ENCODE measurements at places on chromosomes 6 and 20. TPM values are rescaled to one million over a fixed set of nuclear protein-coding genes. Genes with fewer than 3 reads are reported as not detected.

DNA sequence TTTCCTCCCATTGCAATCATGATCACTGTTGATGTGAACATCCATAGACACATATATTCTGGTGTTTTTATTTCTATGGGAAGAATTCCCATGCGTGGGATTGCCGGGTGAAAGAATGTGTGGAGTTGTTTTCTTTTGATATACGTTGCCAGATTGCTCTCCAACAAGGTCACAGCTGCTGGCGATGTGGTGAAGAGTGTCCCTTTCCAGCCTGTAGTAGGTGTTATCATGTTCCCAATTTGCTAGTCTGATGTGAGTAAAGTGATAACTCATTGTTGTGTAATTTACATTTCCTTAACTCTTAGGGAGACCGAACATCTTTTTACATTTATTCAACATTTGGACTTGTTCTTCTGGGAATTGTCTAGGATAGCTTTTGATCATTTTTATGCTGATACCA lies 14.5 kb upstream of the ELMO2 start:
- no peak for DNase-seq

Gene HLA-DPA1
- 4.9 TPM for polyA plus RNA-seq

Gene PLG
- polyA plus RNA-seq, result 0.29 TPM

Gene AGER
- polyA plus RNA-seq, result 1.4 TPM

- DNase-seq, result peak; percentile 25
Observed at GRCh38 chr6:82072121-82072521, 175.4 kb downstream of the IBTK start.

- DNase-seq, result no peak
Observed at GRCh38 chr20:54237116-54237943, 29.4 kb downstream of the PFDN4 start.

DNA sequence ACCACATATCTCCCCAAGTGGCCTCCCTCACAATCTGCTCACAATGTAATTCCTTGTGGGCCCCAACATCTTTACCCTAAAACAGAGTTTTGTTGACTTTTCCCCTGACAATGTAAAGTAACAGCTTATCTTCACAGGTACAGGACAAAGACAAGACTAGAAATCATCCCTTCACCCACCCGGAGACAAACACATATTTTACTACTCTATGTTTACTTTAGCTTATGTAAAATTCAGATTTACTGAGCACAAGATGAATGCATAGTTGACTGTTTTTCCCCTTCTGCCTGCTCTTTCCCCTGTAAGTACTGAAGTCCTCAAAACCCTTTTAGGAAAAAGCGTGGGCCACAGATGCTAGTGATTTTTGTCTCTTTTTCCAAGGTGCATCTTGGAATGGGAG lies 61.0 kb downstream of the RPP21 start:
- DNase-seq, result no peak

Gene HCK
- not detected for polyA plus RNA-seq

Gene HNF4A
- polyA plus RNA-seq, result not detected

GRCh38 chr20:37361336-37361735 lies 15.4 kb downstream of the SRC start:
- no peak for DNase-seq

GRCh38 chr20:46898423-46898822 lies 3.8 kb downstream of the EYA2 start:
- DNase-seq, result no peak

- peak; percentile 76 for DNase-seq
Observed at GRCh38 chr6:165034271-165034741, 275.1 kb downstream of the C6orf118 start.

DNA sequence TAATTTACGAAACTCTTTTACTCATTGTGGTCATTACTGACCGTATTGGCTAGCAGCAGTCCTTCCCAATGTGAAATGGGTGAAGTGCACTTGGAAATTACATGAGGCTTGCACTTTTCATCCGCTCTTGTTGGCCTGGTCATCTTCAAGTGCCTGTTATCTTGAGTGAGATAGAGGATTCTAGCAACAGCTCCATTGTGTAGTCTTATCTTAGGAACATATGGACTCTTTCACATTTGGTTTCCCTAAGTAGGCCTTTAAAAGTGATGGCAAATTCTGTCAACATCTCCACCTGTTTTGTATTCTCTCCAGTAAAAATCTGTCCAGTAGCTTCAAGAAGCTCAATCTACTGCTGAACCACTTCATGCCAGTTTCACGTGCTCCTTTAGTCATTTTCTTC lies 114.8 kb upstream of the MARCKS start:
- DNase-seq, result no peak

- DNase-seq, result no peak
Observed at GRCh38 chr20:9140162-9140760, 71.4 kb downstream of the PLCB4 start.

Gene HLA-DOB
- not detected for polyA plus RNA-seq

DNA sequence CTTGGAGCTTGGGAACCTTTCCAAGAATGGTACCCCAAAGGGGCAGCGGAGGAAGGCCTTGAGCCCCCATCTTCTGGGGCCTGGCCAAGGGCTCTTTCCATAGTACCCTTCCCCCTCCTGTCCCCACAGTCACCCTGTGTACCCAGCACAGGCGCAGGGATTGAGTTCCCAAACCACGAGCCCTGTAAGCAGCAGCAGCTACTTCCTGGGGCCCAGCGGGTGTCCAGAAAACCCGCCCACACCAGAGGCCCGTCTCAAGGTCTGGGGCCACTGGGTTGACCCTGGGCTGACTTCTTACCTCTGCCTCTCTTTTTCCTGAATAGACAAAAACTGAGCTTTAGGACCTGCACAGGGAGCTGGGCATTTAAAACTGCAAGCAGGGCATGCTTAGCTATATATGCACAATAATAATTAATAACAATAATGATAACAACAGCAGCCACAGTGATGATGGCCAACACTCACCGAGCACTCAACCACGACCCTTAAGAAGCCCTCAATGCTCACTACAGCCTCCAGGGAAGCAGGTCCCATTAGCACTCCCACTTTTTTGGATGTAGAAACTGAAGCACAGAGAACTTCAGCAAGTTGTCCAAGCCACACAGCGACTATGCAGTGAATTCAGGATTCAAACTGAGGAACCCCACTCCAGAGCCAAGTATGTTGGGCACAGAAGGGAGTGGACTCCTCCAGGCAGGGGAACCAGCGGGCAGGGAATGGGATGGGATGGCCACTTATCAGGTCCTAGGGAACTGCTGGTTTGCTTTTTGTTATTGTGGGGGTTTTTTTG lies 14.5 kb downstream of the NOL4L start:
- peak; percentile 37 for DNase-seq

DNA sequence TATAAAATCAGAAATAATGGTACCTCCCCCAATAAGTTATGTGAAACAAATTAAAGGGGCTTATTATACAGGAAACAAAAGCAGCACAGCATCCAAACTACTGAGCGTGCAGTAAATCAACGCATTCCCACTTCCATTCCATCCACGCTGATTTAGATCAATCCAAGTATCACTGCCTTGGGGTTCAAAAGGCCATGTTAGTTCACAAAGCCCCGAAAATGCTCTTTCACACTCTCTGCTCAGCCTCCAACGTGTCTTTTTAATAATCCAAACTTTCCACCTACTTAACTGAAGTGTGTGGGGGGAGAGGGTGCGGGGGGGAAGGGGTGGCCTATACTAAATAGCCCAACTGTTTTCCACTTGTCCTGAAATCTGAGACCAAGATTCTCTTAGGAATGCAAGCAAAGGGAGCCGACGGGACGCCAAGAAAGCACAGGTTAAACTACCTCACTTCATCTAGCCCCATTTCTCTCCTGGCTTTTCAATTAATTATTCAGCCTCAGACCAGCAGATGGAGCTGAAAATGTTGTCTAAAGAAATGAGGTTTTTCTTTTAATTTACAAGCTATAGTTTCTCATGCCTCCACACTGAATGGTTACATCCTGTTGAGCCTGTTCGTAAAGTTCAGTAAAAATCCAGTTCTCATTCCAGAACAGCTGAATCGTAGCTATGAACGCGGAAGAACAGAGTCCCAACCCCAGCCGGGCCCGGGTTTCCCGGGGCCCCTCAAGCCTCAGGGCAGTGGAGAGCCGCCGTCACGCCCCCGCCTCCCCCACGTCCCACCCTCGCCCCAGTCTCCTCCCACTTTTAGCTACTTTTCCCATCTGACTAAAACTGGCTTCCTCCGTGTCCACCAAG lies 1.0 kb upstream of the NXT1 start:
- DNase-seq, result no peak

DNA sequence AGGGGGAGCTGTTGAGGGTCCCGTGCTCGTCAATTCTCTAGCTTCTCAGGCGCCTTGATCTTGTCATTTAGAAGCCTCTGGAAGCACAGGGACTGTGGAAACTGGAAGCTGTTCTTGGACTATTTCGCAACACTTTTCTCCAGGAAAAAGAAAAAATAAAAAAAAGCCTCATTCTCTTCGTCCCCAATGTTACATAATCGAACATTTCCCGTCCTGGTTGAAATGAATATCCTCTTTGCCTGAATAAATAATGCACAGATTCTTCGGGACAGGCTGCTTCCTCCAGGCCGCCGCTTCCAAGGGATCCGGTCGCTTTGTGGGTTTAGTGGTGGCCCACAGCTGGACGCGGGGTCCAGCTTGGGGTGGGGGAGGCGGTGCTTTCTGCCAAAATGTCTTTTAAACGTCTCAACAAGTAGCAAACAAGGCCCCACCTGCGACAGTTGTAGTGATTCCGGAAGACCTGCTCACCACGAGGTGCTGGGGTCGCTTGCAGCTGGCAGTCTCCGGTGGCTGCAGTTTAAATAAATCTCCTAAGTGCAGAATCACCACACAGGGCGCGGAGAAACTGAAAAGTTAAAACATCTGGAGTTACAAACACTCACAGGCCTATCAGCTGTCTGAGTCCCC lies 125.9 kb upstream of the ESR1 start:
- peak; percentile 69 for DNase-seq

DNA sequence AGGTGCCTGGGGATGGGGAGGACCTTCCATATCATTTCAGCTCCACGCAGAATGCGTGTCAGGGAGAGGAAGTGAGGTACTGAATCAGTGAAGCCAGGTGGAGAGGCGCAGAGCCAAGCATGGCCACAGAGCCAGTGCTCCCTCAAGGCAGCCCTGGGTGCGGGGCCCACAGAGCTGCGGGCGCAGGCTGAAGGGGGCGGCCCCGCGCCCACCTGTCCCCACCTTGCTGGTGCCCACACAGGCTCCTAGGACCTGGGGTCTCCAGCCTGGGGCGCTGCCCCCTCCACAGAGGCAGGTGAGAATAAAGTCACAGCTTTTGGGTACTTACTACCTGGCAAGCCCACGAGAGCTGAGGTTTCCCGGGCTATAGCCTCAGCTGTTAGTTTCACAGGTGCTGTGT lies 40.0 kb upstream of the GATA5 start:
- DNase-seq, result no peak

DNA sequence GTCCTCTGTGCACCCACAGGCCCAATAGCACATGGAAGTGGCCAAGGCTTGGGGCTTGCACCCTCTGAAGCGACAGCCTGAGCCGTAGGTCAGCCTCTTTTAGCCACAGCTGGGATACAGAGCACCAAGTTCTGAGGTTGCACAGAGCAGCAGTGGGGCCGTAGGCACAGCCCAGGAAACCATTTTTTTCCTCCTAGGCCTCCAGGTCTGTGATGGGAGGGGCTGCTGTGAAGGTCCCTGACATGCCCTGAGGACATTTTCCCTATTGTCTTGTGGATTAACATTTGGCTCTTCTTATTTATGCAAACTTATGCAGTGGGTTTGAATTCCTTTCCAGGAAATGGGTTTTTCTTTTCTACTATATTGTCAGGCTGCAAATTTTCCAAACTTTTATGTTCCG lies 878.7 kb upstream of the MAN1A1 start:
- DNase-seq, result no peak

GRCh38 chr20:45344168-45344860 lies 3.9 kb downstream of the SDC4 start:
- peak; percentile 97 for DNase-seq

DNA sequence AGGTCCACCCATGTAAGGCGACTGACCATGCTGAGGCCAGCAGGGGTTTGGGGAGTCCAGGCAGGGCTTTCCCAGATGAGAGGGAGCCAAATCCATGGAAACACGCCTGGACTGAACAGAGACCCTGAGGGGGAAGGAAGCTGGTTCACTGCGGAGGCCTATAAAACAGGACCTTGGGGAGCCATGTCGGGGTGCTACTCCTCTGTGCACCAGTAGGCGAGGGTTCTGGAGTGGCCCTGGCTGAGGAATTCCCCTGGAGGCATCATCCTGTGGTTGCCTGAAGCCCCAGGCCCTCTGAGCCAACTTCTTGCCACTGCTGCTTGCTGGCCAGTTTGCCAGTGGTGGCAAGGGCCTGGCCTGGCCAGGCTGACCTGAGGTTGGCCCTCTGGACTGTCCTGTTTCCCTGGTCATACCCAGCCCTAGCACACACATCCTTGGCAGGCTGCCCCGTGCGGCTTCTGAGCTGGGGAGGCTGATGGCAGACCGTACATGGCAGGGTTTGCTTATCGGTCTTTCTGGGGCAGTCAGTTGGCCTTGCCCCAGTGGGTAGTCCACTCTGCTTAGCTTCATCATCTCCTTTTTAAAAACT lies 2.2 kb upstream of the LRRN4 start:
- no peak for DNase-seq

Gene TNF
- not detected for polyA plus RNA-seq

Gene AVP
- polyA plus RNA-seq, result not detected

- peak; percentile 62 for DNase-seq
Observed at GRCh38 chr20:51116765-51117686, 94.1 kb upstream of the KCNG1 start.

Gene TXLNB
- 0.23 TPM for polyA plus RNA-seq

Gene ZNF831
- not detected for polyA plus RNA-seq

DNA sequence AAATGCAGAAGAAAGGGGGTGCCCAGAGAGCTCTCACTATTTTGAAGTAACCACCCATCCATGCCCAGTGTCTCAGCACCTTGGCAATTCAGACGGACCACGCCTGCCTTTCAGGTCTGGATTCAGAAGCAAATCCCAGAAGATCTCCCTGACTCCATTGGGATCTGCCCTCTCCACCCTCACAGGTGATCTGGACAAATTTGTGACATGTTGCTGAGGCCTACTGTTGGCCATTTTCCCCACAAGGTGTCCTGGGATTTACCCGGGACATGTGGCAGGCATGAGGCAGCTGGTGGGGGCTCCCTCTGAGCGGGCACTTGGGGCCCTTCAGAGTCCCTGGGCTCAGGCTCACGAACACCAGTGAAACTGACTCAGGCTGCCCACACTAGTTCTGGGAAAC lies 51.9 kb upstream of the IYD start:
- no peak for DNase-seq

DNA sequence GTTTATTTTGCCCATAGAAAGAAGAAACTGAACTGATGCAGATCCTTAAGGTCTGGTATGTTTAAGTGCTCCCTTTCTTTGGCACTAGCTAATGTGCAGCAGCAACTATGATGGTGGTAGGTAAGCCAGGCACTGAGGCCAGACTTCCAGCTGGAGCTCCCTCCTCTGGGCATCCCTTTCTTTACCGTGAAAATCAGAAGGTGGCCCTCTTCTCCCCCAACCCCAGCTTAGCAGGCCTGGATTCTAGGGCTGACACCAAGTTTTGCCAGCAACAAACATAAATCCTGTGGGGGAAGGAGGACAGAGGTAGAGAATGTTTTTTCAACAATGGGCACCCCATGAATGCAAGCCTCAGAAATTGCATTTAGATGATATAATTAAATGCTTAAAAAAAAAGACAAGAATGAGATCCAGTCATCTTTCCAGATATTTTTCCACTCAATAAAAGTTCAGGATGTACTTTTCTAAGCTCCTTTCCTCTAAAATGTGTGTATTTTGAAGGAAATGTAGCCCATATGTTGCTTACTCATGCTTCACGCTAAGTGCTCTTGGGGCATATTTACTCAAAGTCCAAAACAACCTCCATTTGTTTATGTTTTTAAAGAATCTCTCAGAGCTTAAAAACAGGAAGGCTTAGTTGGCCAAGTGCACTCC lies 123.9 kb upstream of the NXT1 start:
- no peak for DNase-seq
